SK-N-SH treated with all-trans-retinoic acid at 6 μM for 48 hours (cell line): ENCODE measurements at places on chromosomes 3 and 15.
A peak's percentile ranks its signal among the peaks of the same experiment; 100 is the strongest.

- ATAC-seq = no peak
Measured at GRCh38 chr3:94373456-94373855, 310.6 kb downstream of the NSUN3 start.

DNA sequence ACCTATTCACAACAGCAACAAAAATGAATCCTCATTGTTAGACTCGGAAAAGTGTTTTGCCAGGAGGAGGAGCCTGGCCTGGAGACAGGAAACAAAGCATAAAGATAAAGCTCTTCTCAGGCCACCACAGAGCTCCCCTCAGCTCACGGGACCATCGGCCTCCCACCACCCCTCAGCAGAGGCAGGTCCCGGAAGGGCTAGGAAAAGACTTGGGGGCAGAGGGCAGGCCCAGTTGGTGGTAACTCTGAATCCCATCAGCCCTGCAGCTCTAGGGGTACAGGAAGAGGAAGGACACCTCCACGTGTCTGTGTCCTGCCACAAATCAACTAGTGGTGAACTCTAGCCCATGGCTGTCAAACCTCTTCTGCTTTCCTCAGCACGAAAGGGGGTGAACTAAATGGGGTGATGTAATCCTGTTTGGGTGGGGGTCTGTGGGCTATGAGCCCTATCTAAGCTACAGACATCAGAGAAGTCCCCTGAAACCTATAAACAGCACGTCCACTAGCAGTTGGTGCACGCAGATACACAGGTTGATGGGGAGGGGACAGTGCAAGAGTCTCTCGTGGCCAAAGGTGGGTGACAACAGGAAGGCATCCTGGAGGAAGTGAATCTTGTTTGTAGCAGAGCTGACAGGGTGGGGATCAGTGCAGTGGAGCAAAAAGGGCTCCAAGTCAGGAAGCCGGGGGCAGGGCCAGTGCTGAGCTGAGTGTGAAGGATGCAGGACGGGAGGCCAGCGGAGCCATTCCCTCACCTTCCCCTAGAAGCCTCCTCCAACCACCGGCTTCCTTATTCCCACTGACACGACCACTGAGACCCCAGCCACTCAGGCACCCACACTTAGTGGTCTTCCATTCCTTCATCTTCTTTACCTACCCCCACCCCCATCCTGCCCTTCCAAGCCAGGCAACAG lies 111.1 kb upstream of the HACD2 start:
- no peak for ATAC-seq

DNA sequence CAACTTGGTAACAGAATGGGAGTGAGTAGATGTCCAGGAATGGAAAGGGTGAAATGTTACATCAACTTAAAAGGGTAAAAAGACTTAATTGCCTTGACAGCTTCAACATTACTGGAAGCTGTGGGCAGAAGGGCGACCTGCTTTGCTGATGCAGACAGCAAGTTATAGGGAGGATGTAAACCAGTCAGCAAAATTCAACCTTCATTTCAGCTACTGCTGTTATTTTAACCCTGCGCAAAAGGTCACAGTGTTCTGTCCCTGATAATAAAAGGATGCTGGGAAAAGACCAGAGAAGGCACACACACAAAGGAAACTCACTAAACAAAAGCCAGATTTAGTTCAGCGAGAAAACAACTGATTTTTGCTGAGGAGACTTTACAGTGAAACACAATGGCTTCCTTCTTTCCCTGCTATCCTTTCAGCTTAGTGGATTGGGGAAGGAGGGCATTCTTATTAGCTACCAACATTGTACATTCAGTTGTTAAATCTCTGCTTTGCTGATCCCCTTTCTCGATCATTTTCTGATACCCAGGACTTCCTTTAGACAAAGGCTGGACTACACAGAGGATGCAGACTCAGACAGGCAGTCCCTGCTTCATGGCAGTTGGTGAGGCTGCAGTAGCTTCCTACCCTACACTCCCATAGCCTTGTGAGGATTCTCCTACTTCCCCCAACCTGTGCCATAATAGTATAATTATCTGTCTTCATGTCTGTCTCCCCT lies 62.0 kb downstream of the P3H2 start:
- peak; percentile 33; the same call in 2 of the 3 replicates for ATAC-seq

GRCh38 chr3:184513276-184514170 lies 48.1 kb upstream of the EPHB3 start:
- peak; percentile 100 for ATAC-seq

- ATAC-seq = no peak
Measured at GRCh38 chr3:66392966-66393332, 107.9 kb downstream of the LRIG1 start.
